Cardiac septum (tissue), 1 donor: ENCODE measurements at places on chromosomes 7 and 10. TPM values are rescaled to one million over a fixed set of nuclear protein-coding genes. Genes with fewer than 3 reads are reported as not detected.

WDFY4 gene
- total RNA-seq: 1.5 TPM

DNA sequence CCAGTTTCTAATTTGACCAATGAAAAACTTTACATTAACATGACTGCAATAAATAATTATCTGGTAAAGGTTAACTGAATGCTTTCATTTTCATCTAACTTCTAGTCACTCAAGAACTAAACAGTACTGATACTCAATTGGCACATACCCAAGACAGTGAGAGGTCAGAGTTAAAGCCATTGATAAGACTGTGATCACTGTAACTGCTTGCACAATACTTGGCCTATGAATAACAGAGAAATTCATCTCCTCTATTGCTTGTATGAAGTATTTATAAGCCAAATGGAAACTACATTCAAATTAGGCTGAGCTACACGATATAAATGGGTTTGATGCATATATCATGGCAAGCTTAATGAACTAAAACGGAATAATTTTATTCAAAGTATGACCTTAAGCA, 43.0 kb downstream of the HERC4 start:
- no peak for DNase-seq

ZNF25 gene
- 18.9 TPM for total RNA-seq

THAP5 gene
- 25.4 TPM for total RNA-seq

DNA sequence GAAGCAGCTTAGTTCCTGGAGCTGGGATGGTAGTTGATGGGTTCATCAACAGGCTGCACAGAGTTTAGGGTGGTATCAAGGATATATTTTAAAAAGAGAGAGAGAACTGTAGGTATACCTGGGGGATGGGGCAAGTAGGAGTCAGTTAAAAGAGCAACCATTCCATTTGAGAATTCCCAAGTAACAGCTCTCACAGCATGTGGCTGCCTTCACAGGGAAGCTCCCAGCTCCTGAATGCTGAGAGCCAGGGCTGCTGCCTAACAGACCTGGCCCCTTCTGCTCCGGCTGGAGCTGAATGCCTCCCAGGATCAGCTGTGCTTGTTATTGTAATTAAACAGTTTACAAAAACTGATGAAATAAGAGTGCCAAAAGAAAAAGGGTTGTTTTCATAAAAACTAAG, 58.8 kb upstream of the GPR26 start:
- DNase-seq: no peak

DNA sequence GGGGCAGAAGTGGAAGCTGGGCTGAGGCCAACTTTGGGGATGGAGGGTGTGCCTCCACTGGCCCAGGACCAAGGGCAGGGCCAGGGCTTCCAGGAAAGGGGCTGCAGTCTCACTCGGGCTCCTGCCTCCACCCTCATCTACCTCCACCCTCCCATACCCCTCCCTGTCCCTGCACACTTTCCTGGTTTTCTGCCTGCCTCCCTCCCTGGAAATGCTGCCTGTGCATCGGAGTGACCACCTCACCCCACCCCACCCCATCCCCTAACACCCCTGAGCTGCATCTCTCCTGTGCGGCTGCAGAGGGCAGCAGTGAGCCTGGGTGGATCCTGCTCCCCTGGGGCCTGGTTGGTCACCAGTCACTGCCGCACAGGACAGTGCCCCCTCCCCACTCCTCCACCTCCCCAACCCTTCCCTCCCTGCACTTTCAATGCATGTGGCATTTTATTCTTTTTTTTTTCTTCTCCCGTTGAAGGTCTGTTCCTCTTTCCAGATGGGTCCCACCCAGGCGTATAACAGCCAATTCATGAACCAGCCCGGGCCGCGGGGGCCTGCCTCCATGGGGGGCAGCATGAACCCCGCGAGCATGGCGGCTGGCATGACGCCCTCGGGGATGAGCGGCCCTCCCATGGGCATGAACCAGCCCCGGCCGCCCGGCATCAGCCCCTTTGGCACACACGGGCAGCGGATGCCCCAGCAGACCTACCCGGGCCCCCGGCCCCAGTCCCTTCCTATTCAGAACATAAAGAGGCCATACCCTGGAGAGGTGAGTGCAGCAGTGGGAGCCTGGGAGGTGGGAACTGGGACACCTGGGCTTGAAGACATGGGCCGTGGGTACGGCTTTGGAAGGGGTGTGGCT, 54.1 kb upstream of the PPIF start:
- no peak for DNase-seq

DNA sequence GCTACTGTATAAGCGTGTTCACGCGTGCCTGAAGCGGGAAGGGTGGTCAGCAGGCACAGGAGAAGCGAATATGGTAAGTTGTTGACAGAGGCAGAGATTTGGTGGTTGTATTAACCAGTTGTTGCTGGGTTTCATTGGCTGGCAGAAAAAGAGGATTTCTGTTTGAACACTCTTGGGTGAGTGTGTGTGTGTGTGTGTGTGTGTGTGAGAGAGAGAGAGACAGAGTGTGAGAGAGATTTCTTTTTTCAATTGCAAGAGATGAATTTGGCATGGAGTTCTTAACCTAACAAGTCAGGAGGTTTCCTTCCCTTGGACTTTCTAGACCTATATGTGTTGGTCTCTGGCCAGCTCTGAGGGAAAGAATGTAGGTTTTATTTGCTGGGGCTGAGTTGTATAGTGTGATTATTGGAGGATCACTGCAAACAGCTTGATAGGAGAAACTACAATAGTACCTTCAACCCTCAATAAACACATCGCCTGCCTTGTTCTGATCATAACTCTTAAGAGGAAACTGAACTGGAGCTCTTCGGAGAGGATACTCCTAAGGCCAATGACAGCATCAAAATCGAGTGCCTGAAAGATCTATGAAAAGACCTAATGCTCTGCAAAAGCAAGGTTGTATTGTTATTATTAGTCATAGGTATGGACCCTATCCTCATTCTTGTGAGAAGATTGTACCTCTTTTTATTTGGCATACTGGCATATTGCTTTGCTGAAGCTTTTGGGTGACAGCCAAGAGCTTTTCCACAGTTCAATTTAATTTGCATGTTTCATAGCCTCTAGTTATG, 1.2 kb downstream of the MCU start:
- DNase-seq: no peak

GRCh38 chr7:149156898-149157297, 9.6 kb downstream of the ZNF398 start:
- no peak for DNase-seq

AGAP6 gene
- 5.0 TPM for total RNA-seq

GRCh38 chr10:47376522-47377220, 7.4 kb downstream of the ZNF488 start:
- peak; percentile 69 for DNase-seq

GRCh38 chr7:25851332-25852210, 300.4 kb upstream of the NFE2L3 start:
- DNase-seq: peak; percentile 89

- no peak for DNase-seq
Measured at GRCh38 chr10:96891840-96892239, 59.7 kb downstream of the LCOR start.

DNA sequence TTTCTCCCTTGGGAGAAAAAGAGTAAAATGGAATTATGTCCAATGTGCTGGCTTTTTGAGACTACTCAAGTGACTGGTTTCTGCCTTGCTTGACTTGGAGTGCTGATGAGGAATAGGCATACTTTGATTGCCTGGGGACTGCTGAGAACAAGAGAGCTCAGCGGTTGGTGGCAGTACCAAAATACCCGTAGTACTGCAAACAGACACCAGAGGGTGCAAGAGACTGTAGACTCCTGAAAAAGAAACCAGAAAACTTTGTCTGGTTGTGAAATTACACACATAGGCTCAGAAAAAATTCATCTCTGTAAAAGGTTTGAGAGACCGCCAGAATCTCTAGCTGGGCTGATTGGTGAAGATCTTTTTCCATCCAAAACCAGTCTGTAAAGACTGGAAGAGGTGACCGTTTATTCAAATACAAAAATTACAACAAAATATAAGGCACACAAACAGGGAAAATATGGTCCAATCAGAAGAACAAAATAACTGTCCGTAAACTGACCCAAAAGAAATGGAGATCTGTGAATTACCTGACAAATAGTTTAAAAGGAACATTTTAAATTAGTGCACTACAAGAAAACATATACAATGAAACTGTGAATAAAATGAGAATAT, 18.5 kb downstream of the BICC1 start:
- no peak for DNase-seq

- DNase-seq: no peak
Measured at GRCh38 chr7:12030116-12030515, 181.0 kb upstream of the TMEM106B start.

DNA sequence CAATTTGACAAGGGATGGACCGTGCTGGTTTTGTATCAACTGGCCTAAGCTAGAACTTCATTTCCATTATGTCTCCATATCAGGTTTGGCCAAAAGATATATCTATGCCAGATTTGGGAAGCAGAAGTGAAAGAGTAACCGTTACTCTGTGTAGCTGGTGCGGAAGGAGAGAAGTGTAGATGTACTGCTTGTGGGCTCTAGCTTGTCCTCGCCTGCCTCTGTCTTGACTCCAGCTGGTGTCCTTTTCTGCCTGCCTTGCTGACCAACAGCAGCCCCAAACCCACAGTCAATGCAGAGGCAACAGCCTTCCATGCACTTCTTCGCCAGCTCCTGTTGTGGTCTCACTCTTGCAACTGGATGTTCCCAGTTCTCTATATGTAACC, 128.5 kb downstream of the KIF20B start:
- DNase-seq: no peak

KLF14 gene
- not detected for total RNA-seq

NUP205 gene
- 15.7 TPM for total RNA-seq

RAMP3 gene
- 52.5 TPM for total RNA-seq

GRCh38 chr10:12194752-12195271, 879 bp downstream of the NUDT5 start:
- peak; percentile 77 for DNase-seq

CASP7 gene
- 5.9 TPM for total RNA-seq

GRCh38 chr10:105586451-105587098, 945.5 kb downstream of the SORCS3 start:
- DNase-seq: no peak

PANK1 gene
- 8.8 TPM for total RNA-seq

GRCh38 chr7:66099551-66100407, 14.9 kb upstream of the CRCP start:
- peak; percentile 80 for DNase-seq

ZFAND4 gene
- total RNA-seq: 7.7 TPM

DNA sequence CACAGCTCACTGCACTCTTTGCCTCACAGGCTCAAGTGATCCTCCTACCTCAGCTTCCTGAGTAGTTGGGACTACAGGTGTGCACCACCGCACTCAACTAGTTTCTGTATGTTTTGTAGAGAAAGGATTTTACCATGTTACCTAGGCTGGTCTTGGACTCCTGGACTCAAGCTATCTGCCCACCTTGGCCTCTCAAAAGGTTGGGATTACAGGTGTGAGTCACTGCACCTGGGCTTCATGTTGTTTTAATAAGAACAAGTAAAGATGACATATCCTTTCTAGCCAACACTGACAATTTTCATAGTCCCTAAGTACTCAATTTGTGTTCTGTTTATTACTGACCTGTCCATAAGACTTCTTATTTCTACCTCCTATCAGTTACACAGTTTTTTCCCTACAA, 16.8 kb downstream of the SEMA3C start:
- DNase-seq: no peak

DNA sequence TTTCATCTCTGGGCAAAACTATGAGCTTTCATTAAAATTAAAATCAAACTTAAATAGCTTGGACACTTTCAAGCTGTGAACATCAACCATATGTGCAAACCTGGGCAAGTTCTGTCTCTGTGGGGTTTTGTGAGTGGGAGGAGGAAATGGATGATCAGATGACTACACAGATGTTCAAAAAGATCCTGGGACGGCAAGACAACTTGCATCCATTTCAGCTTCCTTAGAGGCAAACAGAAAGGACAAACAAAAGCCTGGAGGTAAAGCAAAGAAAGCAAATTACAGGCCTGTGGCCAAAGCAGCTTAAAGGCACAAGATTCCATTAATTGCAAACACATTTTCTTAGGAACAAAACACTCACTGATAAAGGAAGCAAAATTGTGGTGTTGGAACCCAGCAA, 222.2 kb downstream of the NEBL start:
- DNase-seq: no peak

ATOH7 gene
- total RNA-seq: not detected

FASTK gene
- 93.3 TPM for total RNA-seq

DNA sequence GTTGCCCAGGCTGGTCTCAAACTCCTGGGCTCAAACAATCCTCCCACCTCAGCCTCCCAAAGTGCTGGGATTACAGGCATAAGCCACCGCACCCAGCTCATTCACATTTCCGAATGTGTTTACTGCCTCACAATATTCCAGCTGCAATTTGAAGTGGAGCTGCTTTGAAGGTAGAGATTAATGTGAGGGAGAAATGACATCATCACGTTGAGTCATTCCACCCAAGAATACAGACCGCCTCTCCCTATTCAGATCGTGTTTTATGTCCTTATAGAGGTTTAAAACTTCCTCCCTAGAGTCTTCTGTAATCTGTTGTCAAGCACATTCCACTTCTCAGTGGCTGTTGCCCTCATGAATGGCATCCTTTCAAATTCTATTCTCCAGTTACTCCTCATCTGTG, 100.4 kb upstream of the PDGFA start:
- DNase-seq: no peak

DNA sequence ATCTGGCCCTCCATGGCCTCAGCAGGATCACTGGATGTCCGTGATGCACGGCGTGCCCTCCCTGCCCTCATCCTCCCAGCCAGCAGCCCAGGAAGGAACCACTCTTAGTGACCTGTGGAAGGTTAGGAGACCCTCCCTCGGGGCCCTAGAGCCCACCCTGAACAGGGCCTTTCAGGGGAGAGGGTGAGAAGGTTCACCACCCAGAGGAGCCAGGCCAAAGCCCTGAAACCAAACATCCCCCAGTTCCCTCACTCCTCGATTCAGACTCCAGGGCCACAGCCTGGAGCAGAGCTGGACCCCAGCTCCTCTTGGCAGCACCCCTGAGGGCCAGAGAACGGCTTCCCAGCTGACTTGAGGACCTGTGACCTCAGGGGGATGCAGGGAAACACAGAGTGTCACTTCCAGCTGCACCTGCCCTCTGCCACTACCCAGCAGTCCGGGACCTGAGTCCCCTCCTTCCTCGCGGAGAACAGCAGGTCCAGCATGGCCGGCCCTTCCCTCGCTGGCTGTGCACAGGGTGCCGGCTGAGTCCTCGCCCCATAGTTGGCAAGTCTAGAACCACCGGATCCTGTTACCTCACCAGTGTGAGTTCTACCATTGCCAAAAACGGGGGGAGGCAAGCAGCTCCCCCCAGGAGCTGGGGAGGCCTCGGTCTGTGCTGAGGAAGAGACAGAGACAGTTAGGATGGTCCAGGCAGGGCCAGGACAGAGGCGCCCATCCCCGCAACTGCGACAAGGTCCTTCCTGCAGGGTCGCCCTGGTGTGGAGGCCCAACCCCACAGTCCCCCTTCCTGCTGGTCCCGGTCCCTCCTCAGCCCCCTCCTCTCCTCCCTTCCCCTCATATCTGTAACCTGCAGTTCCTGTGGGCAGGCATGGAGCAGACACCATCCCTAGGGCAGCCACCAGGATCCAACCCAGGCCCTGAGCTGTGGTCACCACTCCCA, 158.6 kb downstream of the NRF1 start:
- no peak for DNase-seq

OPN4 gene
- total RNA-seq: not detected

TCERG1L gene
- total RNA-seq: not detected

GRCh38 chr10:63120554-63120953, 12.6 kb upstream of the NRBF2 start:
- DNase-seq: no peak

- no peak for DNase-seq
Measured at GRCh38 chr7:98217623-98218582, 6.7 kb downstream of the BHLHA15 start.
